T-helper 2 cell (primary cell): ENCODE measurements at places on chromosomes 11 and 22.
A peak's percentile ranks its signal among the peaks of the same experiment; 100 is the strongest.

GRCh38 chr11:116312570-116313391 is 460.0 kb downstream of the BUD13 start:
- DNase-seq, result no peak

- peak; percentile 91 for DNase-seq
Measured at GRCh38 chr22:50507421-50507990, at the start of gene LMF2. Gene LMF2, minus strand, starts transcription at chr22:50507702. Its CDS starts 27 bp downstream, at chr22:50507675.

GRCh38 chr11:64502634-64503033 is 88.4 kb upstream of the SLC22A12 start:
- no peak for DNase-seq

DNA sequence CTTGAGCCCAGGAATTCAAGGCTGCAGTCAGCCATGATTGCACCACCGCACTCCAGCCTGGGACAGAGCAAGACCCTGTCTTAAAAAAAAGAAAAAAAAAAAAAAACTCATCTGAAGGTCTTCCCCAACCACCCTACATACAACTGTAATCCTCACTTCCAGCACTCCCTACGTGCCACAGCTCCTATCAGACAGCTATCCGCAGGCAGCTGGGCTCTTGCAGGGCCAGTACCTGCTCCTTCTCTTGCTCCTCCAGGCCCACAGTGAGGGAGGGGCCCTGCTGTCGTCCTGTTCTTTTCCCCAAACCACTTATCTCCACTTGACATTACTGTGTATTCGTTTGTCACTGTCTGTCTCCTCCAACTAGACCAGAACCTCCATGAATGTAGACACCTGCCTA is 156.1 kb upstream of the NECTIN1 start:
- DNase-seq, result no peak

- DNase-seq, result no peak
Measured at GRCh38 chr11:4213746-4214145, 119.1 kb downstream of the RRM1 start.

DNA sequence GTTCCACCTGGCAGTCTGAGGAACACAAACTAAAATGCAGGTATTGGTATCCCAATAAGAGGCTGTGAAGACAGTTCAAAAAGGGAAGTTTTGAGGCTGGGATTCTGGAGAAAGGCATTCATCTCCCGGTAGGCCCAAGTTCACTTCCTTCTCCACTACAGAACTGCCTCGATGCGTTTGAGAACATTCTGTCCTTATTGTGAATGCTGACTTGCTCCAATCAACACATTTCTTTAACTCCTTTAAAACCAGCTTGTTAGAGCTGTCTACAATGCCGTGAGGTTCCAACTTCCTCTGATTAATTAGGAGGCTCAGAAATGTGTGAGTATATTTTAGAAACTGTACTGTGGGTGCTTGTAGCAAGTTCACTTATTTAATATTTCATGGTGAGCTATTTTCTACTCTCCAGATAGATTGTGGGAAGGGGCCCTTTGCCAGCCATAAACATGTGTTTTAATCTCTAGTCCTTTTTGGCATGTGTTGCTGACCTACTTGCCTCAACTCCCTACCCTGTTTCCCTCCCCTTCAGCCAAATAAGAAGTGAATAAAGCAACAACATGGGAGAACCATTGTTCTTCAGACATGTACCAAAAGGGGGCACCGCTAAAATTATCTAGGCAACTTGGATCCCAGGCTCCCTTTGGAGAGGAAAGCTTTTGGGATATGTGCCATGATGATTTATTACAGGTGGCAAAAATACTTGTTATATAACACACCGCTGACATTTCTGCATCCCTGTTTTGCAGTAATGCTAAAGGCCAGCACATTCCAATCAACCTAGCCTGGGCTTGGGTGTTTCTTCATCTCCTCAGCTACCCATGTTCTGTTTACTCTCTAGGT is 245.6 kb downstream of the BLID start:
- no peak for DNase-seq
